ENCODE measurements at places on chromosomes 6 and 20.

DNA sequence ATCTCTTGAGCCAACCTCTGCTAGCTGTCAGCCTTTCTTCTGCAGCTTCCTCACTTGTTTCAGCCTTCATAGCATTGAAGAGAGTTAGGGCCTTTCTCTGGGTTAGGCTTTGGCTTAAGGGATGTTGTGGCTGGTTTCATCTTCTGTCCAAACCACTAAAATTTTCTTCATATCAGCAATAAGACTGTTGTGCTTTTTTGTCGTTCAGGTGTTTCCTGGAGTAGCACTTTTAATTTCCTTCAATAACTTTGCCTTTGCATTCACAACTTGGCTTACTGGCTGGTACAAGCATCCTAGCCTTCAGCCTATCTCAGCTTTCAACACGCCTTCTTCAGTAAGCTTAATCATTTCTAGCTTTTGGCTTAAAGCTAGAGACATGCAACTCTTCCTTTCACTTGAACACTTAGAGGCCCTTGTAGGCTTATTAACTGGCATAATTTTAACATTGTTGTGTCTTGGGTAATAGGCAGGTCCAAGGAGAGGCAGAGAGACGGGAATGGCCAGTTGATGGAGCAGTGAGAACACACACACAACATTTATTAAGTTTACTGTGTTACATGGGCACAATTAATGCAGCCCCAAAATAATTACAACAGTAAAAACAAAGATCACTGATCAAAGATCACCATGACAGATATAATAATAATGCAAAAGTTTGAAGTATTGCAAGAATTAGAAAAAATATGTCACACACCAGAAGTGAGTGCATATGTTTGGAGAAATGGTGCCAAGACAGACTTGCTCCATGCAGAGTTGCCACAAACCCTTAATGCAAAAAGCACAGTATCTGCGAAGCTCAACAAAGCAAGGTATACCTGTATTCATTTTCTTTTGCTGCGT, 98.6 kb downstream of the HIVEP1 start:
- no peak for DNase-seq

DNA sequence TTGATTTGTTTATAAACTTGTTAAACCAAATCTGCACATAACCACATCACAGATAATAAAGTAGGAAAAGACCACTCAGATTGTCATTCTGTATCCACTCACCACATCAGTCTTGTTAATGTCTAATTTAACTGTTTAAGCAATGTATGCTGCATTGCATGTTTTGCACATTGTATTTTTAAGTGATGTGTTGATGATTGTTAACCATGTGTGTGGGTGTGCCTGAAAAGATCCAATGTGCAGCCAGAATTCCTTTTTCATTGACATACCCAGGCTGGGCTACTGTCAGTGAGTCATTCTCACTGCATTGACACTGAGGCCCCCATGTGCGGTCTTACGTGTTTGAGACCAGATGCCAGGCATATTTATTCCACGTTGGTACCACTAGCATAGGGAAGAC, 167.3 kb downstream of the TRMT11 start:
- DNase-seq, result no peak

GRCh38 chr6:28903686-28904085, 20.1 kb downstream of the TRIM27 start:
- DNase-seq, result no peak

GRCh38 chr20:1331101-1331500, 2.2 kb upstream of the SDCBP2 start:
- no peak for DNase-seq

GRCh38 chr20:21702553-21703470, 2.7 kb upstream of the PAX1 start:
- no peak for DNase-seq

GRCh38 chr20:14142171-14142570, 146.9 kb downstream of the MACROD2 start:
- DNase-seq, result no peak

- DNase-seq, result no peak
Observed at GRCh38 chr6:50185006-50185405, 135.3 kb upstream of the DEFB112 start.

DNA sequence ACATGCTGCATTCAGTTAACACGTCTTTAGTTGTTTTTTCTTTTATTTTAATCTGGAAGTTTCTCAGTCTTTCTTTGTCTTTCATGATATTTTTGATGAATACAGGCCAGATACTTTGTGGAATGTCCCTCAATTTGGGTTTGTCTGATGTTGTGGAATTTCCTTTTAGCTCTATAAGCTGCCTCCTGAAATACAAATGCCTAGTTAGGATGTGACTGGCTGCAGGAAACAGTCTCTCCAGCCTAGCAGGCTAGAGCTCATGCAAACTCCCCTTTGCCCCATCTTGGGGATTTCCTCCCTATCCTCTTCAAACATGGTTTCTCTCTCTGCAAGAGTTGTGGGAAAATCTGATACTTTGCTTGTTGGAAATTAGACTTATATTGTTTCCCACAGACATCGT, 89.3 kb upstream of the JAG1 start:
- DNase-seq, result no peak

- no peak for DNase-seq
Observed at GRCh38 chr6:85459224-85459901, 9.5 kb downstream of the NT5E start.
